ENCODE measurements at places on chromosomes 7 and 10.

DNA sequence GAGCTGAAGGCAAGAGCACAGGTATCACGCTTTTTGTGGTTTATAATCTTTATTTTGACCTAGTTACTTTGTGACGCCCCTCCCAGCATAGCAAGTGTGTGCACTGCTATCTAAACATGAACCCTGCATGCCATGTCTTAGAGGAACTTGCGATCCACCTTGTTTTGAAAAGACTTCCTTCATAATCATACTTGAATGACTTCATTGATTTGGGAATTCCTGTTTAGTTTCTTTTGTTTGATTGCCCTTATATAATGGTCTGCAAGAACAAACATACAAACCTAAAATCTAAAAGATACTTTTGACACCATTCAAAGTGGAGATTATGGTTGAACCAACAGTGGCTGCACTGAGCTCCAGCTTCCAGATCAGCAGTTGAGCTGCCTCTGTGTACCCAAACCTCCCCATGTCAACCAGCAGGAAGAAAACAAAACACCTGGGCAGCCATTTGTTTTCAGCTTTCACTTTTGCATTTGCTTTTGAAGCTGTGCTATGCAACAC lies 132.6 kb downstream of the CELF2 start:
- DNase-seq: no peak

DNA sequence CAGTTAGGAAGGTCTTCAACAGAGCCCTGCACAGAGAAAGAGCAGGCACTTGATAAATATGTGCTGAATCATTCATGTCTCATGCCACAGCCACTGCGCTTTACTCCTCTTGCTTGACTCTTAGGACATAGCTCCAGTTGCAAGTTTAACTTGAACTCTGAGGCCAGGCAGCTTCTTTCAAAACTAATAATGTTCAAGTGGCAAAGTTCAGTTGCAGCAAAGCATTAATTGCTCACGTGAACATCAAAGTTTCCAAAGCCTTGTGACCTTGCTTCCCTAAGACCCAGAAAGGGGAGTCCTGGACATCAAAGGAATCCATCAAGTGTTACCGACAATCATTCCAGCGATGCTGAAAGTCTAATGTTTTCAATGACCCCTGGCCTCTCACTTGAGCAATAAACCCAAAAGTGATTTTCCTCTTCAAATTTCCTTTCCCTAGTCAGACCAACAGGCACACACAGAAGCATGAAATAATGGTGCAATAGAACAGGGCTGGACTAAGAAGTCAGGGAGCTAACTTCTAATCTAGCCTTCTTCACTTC lies 21.8 kb upstream of the TECTB start:
- DNase-seq: no peak

- DNase-seq: peak; percentile 64
Observed at GRCh38 chr7:104231054-104232046, 23.5 kb upstream of the ORC5 start.

GRCh38 chr7:41238851-41239331 lies 464.0 kb downstream of the INHBA start:
- no peak for DNase-seq

DNA sequence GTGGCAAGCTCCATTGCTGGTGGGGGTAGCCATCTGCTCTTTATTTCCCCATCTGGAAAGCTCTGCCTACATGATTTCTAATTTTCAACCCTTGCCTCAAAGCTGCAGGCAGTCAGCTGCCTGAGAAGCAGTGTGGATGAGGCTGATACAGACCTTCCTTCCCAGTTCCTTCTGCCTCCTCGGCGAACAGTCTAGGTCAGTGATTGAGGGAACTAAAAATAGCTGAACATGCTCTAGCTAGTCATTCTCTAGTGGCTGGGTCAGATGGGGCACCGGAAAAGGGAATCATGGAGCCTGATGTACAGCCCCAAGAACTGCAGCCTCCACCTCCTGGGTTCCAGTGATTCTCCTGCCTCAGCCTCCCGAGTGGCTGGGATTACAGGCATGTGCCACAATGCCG lies 48.7 kb downstream of the NAMPT start:
- no peak for DNase-seq

GRCh38 chr10:62063795-62064472 lies 162.4 kb downstream of the ARID5B start:
- no peak for DNase-seq

DNA sequence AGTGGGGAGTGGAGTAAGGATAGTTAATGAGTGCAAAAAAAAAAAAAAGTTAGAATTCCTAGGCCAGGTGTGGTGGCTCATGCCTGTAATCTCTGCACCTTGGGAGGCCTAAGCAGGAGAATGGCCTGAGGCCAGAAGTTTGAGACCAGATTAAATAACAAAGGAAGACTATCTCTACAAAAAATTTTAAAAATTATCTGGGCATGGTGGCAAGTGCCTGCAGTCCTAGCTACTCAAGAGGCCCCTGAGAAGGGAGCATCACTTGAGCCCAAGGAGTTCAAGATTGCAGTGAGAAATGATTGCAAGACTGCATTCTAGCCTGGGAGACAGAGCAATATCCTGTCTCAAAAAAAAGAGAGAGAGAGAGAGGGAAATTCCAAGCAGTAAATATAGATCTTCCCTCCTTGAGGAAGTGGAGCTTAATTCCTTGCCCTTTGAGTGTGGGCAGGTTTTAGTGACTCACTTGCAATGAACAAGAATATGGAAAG lies 19.5 kb upstream of the CSTF2T start:
- DNase-seq: no peak

- DNase-seq: no peak
Observed at GRCh38 chr7:21624320-21624719, 81.5 kb downstream of the DNAH11 start.

GRCh38 chr7:104196161-104196560 lies 11.7 kb downstream of the ORC5 start:
- no peak for DNase-seq

DNA sequence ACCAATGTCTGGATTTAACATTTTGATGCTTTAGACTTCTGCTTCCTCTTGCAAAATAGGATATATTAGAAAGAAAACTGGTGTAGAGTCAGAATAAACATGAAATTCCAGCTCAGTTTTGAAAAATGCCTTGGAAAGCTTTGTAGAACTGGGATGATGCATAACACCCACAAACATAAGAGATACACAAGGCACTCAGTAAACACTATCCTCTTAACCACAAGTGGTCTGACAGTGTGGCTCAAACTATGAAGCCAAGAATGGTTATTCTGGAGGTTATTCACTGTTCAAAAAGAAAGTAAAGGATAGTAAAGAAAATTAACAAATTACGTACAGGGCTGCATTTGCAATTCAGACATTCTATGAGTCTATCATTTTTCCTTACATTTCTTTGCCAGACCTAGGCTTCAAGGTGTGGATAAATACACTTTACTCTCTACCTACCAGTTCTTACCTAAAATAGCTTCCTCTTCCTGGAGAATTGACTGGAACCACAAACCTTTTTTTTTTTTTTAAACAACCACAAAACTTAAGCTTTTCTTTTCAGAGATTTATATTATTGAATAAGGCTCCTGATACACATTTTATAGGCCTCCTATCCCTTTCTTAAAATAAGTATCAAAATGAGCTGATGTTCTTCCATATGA lies 9.0 kb upstream of the RSBN1L start:
- DNase-seq: no peak

GRCh38 chr10:73168465-73168803 lies 515 bp downstream of the FAM149B1 start:
- no peak for DNase-seq

GRCh38 chr10:12097791-12098190 lies 29.0 kb downstream of the DHTKD1 start:
- no peak for DNase-seq

DNA sequence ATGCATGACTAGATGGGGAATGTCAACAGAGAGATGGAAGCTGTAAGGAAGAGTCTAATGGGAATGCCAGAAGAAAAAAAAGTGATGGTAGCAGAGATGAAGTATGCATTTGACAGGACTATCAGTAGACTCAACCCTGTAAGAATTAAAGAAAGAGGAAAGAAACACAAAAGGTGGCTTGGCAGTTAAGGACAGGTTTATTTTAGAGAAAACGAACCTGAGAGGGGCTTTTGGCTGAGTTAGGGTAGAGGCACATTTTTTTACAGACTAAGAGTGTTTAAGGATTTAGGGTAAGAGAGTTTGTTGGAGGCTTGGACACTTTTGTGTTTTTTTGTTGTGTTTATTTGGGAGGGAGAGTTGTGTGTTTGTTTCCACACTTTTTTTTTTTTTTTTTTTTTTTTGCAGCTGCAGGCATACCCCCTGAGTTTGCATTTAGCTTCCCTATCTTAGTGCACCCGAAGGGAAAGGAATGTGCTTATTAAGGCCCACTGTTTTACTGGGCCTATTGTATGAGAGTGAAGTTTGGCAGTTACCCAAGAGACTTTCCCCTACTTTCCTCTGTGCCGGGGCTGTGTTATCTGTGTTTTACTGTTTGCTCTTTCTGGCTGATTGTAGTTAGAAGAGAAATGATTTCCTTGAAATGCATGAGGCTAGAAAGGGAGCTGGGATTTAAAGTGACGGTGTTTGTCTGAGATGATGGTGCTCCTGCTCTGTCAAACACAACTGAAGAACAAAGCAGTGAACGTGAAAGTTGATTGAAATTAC lies 32.0 kb downstream of the NPVF start:
- DNase-seq: no peak

DNA sequence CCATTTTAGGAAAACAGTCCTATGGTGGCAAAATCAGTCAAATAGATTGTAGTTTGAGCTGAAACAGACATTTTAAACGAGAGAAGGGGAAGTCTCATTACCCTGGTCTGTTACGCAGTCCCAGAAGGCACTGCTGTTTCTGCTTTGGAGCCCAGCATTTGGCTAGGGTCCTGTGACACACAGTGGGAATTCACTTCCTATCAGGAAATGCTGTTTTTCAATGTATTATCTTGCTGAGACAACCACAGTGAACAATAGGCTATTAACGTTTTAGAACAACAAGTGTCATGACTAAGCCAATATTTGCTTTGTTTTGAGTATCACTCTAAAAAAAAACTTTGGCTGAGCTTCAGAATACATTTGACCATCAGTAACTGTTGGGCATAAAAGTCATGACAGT lies 74.1 kb downstream of the ADD3 start:
- DNase-seq: no peak

DNA sequence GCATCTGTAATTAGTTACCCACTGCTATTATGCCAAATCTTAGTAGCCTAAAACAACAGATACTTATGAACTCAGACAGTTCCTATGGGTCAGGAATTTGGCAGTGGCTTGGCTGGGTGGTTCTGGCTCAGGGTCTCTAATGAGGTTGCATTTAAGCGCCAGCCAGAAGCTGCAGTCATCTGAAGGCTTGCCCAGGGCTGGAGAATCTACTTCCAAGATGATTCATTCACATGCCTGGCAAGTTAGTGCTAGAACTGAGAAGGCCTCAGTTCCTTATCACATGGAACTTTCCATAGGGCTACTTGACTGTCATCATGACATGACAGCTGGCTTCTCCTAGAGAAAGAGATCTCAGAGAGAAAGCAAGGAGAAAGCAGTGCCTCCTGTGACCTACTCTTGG lies 121.3 kb downstream of the AVL9 start:
- no peak for DNase-seq

DNA sequence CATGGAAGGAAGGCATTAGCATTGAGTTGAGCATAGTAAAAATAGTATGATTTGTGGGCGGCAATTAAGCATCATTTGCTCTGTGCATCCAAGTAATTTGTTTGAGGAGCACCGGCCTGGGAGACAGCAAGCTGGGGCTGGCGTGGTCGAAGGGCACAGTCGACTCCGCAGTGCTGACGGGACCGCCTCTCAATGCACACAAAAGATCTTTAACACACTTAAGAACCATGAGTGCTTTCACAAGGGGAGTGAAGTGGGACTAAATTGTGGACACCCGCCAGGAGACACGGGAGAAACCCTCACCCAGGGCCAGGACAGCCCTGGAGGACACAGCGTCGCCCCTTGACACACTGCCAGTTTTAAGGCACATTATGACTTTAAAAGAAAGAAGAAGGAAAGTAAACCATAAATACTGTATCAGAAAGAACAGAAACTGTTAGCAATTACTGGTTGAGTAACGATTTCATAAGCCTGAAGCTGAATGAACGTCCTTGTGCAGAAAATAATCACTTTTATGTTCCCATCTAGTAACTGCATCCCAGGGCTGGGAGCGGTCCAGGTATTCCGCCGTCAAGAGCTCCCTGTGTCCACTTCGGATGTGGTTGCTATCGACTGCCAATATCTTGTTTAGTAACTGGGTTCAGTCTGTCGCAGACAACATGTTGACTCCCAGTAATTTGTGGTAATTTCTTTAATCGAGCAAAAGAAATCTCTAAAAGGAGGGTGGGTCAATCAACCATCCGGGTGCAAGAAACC lies 102.1 kb downstream of the EBF3 start:
- no peak for DNase-seq

GRCh38 chr10:11682267-11682683 lies 59.9 kb upstream of the ECHDC3 start:
- DNase-seq: no peak

- no peak for DNase-seq
Observed at GRCh38 chr7:83996879-83997278, 197.7 kb downstream of the SEMA3A start.

GRCh38 chr7:65325793-65326432 lies 47.7 kb upstream of the ZNF92 start:
- no peak for DNase-seq

- DNase-seq: no peak
Observed at GRCh38 chr10:43355749-43356371, 15.6 kb upstream of the FXYD4 start.

GRCh38 chr10:80472234-80473095 lies 18.4 kb downstream of the TSPAN14 start:
- no peak for DNase-seq

DNA sequence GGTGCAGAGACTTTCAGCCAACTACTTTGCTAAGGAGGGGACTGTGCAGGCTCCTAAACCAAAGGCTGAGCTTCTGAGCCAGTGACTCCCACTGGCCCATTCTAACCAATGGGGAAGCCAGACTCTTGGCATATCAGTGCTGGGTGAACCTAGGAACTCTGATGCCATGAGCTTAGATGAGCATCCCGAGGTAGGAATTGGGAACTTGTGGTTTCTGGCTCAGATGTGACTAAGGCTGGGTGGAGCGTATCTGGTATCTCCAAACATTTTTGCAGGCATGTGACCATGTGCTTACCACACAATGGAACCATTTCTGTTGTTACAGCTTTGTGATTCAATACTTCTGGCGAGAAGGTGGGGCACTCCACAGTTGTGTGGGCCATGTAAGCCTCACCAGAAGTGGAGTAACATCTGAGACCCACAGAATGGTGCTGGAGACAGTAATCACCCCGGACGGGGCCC lies 2.5 kb upstream of the AVPI1 start:
- DNase-seq: no peak

Measured in stimulated activated effector memory CD8-positive, alpha-beta T cell treated with anti-CD3 and anti-CD28 coated beads, Interleukin-12 subunit alpha, Interleukin-12 subunit beta, amount 100 ng/mL, for 72 hours (primary cell).